ENCODE measurements at places on chromosomes 12 and 14.

DNA sequence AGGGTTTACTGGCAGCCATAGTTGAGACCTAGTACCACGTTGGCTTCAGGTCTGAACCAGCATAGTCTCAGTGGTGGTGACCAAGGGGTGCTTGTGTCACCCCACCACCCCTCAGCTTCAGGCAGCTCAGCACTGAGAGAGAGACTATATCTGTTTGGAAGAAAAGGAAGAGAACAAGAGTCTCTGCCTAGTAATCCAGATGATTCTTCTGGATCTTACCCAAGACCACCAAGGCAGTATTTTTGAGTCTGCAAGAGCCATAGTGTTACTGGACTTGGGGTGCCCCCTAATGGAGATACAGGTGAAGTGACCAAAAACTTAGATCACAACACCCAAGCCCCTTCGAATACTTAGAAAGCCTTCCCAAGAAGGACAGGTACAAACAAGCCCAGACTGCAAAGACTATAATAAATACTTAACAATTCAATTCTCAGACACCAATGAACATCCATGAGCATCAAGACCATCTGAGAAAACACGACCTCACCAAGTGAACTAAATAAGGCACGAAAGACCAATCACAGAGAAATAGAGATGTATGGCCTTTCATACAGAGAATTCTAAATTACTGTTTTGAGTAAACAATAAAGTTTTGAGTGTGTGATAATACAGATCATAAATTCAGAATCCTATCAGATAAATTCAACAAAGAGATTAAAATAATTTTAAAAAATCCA, 107.0 kb downstream of the HELB start:
- DNase-seq: peak; percentile 53

GRCh38 chr12:49667325-49668090, 39.7 kb downstream of the FMNL3 start:
- no peak for DNase-seq

GRCh38 chr14:35336494-35337268, 44.5 kb downstream of the PSMA6 start:
- peak; percentile 97 for DNase-seq

- DNase-seq: no peak
These were observed 106.0 kb upstream of the NOVA1 start for GRCh38 chr14:26703686-26704366.

DNA sequence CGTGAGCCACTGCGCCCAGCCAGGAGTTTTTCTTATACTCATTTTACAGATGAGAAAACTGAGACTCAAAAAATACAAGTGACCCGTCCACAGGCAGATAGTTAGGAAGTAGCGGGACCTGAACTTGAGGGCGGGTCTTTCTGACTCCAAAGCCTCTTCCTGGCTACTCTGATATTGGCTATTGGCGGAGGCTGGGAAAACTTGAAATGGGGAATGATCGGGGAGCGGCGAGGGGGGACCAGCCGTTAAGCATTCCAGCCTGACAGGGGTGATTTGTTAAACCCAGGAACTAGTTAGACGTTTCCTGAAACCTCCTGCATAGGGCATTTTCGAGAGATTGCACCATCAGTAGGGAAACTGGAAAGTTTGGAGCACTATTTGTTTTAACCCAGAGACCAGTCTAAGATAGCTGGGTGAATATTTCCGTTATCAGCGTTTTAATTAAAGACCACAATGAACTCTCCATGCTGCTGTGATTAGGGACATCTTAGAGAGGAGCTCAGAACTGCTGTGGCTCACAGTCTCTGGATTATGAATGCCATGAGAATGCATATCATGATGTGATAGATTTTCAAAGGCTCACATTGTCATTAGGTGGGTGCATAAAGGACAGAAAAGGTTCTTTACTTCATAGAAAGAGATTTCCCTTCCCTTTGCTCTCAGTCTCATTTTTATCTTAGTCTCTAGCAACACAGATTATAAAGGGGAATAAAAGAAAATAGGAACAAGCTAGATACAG, 2.5 kb downstream of the NR1H4 start:
- DNase-seq: no peak

DNA sequence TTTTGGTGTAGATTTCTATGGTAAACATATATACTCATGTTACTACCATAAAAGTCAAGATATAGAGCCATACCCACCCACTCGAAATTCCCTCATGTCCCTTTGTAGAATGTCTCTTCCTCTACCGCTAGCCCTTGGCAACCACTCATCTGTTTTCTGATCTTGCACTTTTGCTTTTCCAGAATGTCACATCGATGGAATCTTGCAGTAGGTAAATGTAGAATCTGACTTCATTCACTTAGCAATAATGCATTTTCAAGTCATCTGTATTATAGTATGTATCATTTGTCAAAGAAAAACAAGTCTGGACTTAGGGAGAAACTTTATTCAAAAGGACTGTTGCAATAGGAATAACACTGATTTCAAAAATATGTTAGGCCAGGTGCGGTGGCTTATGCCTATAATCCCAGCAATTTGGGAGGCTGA, 19.3 kb upstream of the CLEC2D start:
- DNase-seq: peak; percentile 56
